ENCODE measurements at places on chromosomes 4 and X.

- no peak for DNase-seq
These were observed 338.4 kb upstream of the POU3F4 start for GRCh38 chrX:83169683-83170082.

DNA sequence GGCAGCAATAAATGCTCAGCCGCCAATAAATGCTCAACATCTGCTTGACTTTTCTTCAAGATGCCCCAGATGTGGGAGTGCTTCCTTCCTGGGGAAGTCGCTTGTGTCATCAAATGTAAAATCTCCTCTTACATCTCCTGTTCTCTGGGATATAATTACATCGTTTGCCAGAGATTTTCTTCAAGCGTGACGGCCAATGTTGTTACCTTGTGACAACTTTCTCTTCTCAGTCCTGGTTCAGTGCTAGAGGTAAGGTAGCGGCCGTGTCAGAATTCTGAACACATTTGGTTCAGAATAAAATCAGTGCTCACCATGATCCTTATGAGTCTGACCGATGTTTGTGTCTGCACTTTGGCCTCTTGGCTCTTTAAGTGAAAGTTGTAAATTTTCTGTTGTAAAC lies 102.5 kb downstream of the ASMT start:
- DNase-seq: no peak

DNA sequence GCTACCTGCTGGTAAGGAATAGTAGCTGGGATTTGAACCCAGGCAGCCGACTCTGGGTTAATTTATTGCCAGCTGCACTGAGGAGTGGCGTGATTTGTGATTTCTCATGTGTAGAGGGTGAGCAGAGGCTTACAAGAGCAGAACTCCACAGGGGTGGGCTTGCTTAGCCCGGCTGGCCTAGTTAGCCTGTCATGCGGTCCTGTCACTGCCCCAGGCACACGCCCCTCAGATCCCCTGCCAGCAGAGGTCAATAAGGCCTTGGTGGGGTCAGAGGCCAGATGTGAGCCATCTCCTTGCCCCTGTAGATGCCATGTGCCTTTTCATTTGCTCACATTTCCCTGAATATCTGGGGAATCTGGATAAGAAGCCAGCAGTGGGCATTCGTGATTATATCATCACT lies 13.4 kb downstream of the NSDHL start:
- DNase-seq: no peak

DNA sequence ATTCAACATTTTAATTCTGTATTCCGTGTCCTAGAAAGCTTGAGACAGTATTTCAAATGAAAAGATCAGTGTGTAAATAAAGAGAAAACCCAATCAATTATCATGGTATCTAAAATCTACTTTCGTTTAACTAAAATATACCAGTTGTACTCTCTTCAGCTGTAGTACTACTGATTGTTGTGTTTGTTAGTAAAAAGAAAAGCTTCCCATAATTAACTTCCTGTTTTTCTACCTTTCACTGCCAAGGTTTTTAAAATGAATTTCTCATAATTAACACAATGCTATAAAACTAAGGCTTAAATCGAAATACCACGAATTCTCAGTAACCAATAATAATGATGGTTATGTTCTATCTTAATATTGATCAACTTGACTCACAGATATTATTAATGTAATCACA lies 37.4 kb downstream of the PPP3CA start:
- no peak for DNase-seq

GRCh38 chr4:14221176-14221575 lies 593.7 kb upstream of the BOD1L1 start:
- no peak for DNase-seq

- no peak for DNase-seq
These were observed 26.0 kb upstream of the BMP2K start for GRCh38 chr4:78749972-78750727.

All from erythroblast (primary cell).